ENCODE measurements at places on chromosomes 1 and 21. TPM values are rescaled to one million over a fixed set of nuclear protein-coding genes. Genes with fewer than 3 reads are reported as not detected.

DNA sequence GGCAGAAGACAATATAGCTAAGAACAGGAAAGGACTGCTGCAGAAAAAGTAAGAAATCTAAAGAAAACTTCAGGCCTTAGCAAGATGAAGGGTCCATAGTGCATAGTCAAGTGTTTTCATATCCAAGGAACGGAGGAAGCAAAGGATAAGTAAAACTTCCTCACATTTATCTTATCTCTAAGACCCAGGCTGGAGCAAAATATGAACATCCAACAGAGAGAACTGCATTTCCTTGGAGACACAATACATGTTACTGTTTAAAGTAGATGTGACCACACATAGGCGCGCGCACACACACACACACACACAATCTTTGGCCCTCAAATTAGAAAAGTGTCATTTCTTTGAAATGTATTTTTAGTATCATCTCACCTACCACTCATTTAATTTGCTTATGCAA, 66.7 kb downstream of the TTLL7 start:
- ATAC-seq, result no peak

Gene OR2G2
- total RNA-seq, result not detected

DNA sequence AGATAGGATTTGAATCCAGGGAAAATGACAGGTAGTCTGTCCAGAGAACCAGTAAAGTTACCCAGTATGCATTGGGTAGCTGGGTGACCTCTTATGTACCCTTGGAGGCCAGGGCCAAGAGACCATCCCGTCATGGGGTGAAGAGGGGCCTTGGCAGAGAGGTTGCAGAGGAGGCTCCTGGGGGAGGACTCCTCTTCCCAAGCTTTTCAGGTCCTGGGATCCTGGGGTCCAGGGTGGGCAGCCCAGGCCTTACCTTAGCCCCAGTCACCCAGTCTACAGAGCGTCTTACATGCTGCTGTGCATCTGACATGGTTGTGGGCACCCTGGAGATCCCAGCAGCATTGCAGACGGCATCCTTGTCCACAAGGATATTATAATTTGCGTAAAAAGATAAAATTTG, 14.0 kb downstream of the PMF1 start:
- ATAC-seq, result no peak

GRCh38 chr1:225754940-225755641, 22.5 kb upstream of the SRP9 start:
- peak; percentile 66 for ATAC-seq

DNA sequence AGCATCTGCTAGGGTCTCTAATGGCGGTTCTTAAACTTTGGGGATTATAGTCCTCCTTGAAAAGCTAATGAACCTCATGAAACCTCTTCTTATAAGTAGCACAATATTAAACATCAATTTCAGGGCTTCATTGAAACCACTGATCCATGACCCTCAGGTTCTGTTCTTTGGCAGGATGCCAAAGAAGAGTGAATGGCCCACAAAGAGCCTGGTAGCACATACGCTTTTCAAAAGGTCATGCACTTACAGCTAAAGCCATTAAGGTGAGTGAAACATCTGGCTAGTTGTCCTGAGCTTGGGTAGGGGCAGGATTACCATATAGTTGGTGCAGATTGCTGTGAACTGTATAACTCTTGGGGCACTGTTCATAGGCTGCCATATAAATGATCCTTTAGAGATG, 42.3 kb downstream of the MDM4 start:
- ATAC-seq, result no peak

GRCh38 chr1:104132382-104132973, 382.8 kb downstream of the AMY1C start:
- ATAC-seq, result no peak

DNA sequence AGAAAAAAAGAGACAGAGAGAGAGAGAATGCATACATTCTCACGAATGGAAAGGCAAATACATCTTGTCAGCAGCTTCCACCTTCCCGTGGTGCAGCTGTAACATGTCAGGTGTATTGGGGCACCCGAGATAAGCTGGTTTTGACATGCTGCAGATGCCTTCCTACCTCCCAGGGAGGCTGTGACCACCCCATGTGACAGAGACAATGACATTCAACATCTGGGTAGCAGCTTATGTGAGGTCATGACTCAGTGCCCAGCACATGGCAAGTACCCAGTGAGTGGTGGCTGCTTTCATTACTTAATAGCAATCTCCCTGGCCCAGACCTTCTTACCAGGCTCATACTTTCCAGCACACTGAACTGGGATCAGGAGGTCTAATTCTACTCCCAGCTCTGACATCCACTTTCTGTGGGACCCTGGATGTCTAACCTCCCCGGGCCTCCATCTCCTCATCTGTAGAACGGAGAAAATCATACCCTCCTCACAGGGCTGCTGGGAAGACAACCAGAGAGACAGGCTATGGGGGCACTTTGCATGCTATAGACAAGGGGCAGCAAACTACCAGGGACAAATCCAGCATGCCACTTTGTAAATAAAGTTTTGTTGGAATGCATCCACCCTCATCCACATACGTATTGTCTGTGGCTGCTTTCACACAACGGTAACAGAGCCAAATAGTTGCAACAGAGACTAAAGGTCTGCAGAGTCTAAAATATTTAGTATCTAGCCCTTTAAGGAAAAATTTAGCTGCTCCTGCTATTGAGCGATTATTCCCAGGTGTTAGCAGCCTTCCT, 38.5 kb upstream of the ZBTB40 start:
- ATAC-seq, result no peak

Gene PMVK
- total RNA-seq, result 17.7 TPM

Gene UTP11
- 50.7 TPM for total RNA-seq

DNA sequence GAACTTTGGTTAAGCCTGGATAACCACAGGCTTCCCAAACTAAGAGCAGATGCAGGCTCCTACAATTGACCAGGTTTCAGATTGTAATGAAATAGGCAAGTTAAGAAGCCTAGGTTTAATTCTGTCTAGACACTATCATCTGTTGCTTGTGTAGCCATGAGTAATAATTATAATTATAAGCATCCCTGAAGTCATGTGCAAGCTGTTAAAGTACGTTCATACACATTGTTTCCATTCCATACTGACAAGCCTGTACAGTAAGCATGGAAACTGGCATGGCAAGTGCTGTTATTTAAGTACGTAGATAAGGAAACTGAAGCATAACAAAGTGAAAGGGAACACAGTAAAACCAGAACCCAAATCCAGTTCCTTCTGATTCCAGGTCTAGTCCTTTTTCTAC, 557.2 kb upstream of the BEND5 start:
- no peak for ATAC-seq

GRCh38 chr1:2968471-2968881, 52.8 kb upstream of the ACTRT2 start:
- no peak for ATAC-seq

Gene CFAP45
- total RNA-seq, result not detected

GRCh38 chr1:97508653-97509218, 412.1 kb downstream of the DPYD start:
- no peak for ATAC-seq

Gene CNKSR1
- total RNA-seq, result 1.7 TPM

Gene LIN28A
- not detected for total RNA-seq

Gene PBX1
- total RNA-seq, result 140 TPM

DNA sequence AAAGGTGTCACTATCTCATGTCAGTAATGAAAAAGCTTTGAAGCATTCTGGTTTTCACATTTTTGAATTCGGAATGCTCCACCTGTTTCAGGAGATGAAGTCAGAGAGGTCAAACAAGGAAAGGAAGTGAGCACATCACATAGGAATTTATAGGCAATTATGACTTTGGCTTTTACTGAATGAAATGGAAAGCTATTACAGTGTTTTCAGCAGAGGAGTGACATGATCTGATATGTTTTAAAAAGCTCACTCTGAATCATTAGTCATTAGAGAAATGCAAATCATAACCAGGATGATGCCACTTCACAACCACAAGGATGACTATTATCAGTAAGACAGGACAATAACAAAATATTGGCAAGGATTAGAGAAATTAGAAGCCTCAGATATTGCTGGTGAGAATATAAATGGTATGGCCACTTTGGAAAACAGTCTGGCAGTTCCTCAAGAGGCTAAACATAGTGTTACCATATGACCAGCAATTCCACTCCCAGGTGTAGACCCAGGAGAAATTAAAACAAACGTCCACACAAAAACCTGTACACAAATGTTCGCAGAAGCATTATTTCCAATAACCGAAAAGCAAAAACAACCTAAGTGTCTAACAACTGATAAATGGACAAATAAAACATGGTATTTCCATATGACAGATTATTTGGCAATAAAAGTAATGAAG, 7.5 kb downstream of the TAF1A start:
- no peak for ATAC-seq

Gene SPRR2G
- not detected for total RNA-seq

GRCh38 chr1:36919491-36920145, 114.7 kb downstream of the GRIK3 start:
- no peak for ATAC-seq

Gene OSCP1
- 13.9 TPM for total RNA-seq

Gene DPYD
- total RNA-seq, result 53.0 TPM

DNA sequence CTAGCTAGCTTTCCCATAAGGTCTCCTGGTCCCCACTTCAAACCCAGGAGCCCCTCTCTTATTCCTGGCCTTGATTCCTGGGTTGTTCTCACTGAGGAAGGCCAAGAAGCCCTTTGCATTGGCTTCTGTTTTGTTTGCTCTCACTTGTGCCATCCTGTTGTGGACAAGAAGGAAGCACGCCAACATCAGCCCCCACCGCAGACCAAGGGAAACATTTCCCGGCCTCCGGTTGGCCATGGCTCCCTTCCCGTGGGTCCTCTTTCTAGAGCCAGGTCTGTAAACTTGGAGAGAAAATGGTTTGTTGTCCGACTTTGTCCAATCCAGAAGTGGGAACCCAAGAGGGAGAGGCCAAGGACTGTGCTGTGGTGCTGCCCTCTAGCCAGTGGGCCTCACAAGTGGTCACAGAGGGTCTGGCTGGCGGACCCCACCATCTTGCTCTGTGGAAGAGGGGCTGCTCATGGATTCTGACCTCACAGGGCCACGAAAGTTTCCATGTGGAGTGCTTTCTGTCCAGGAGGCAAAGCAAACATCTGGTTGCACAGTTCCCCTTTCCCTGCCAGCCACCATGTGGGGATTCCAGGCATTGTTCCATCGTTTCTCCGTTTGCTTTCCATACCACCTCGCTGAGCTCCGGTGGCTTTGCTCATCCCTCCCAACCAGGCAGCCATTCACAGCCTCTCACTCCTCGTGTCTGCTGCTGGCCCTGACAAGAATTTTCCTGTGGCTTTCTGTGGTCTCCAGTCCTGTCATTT, 18.9 kb upstream of the TENT5C start:
- no peak for ATAC-seq

Gene A3GALT2
- total RNA-seq, result not detected

Gene ANGPTL3
- total RNA-seq, result not detected

DNA sequence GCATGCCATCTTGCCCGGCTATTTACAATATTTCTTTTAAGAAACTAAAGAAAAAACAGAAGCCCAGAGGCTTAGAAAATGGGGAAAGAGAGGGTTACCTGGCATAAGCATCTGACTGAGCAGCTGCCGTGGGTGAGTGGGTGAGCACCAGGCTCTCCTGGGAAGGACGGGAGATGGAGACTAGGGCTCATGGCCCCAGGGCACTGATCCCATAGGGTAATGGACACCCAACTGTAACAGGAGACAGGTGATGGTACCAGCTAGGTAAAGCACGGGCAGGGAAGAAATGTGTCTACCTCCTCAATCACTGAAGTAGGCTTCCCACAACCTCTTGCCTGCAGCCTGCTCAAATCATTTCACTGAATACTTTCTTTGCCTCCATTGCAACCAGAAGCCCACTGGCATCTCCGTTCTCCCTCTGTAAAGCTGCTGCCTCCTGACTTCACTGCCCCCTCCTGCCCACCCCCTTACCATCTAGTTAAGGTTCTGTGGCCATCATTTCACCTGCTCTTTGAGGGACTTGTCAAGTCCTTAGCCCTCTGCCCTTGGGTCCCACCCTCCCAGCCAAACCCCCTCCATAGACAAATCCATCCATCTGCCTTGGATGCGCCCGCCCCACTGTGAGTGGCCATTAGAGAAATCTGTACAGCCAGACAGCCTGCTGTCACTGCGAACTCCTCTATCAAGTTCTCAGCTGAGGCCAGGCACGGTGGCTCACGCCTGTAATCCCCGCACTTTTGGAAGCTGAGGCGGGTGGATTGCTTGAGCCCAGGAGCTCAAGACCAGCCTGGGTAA, 6.2 kb downstream of the TMEM125 start:
- ATAC-seq, result no peak

Gene TMCO1
- total RNA-seq, result 57.7 TPM

DNA sequence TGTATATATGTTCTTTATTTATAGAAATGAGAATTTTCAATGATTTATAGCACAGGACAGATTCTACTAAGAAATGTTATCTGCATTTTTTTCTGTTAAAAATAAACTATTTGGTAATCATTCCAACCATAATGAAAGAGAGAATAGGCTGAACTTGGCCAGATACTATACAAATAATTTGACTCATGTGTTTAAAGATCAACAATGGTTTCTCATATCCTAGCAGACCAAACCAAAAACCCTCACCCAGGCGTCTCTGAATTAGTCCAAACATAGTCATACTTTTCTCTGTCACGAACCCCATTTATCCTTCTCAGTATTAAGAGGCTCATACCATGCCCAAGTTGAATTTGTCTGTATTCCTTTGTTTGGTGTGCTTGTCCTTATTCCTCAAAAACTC, 40.3 kb downstream of the RPE65 start:
- ATAC-seq, result no peak

DNA sequence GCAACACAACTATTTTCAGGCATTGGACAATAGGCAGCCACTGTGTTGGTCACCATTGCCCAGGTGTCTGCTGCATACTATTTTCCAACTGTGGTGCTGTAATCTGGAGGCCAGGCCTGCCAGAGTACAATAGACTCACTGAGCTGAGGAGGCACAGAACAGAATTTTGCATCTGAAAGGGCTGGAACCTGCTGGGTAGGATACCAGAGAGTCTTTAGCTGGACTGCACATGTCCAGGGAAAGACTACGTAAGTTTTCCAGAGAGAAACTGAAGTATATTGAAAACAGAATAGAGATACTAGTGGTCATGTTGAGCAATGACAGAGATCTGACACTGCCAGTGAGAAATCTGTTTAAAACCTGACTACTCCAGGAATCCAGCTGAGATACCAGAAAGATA, 200.8 kb downstream of the RASAL2 start:
- ATAC-seq, result no peak

GRCh38 chr1:188170411-188170810, 1341.7 kb downstream of the PLA2G4A start:
- ATAC-seq, result no peak

DNA sequence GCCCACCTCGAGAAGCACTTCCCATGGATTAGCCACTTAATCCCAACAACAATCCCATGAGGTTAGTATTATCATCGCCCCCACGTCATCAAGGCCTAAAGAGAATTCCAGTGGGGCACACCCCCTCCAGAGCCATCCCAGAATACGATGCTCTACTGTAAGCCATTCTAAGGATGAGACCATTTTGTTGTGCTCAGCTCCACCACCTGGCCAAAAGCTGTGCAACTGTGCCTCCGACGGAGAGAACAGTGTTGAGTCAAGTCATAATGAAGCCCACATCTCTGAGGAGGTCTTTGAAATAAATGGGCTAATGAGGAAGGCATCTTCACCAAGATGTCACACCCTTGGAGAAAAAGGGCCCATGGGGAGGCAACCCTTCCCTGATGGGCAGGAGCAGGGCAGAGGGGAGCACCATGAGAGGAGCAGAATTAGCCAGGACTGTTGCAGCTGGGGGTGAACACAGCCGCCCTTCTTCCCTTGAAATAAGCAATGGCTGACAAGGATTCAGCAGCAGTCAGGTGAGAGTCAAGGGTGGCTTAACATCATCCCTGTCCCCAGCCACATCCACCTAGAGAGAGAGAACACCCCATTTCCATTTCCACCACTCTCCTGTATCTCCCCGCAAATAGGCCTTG, 14.6 kb downstream of the SYF2 start:
- no peak for ATAC-seq

GRCh38 chr1:22780696-22781095, 70.1 kb downstream of the EPHB2 start:
- no peak for ATAC-seq

Gene HSPG2
- 1,021 TPM for total RNA-seq

Measured in gastroesophageal sphincter (tissue), 4 donors.